ENCODE measurements at places on chromosomes 13 and 19.

- no peak for DNase-seq
These were observed 1241.9 kb downstream of the UQCRFS1 start for GRCh38 chr19:27971071-27971470.

DNA sequence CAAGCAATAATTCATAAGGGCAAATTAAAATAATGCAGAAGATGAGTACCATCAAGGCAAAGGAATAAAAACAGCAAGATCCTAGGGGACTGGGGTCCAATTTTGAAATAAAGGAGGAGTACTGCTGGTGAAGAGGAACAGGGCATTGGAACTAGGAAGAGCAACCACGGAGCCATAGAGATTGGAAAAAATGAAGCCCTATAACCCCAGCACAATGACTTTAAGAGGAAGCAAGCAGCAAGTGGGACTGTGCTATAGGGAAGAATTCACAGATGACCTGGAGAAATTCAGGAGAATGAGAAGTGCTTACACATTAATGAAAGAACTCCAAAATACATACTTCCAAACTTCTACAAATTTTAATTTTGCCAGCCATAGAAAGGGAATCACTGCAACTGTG lies 44.9 kb upstream of the ITM2B start:
- DNase-seq, result no peak

DNA sequence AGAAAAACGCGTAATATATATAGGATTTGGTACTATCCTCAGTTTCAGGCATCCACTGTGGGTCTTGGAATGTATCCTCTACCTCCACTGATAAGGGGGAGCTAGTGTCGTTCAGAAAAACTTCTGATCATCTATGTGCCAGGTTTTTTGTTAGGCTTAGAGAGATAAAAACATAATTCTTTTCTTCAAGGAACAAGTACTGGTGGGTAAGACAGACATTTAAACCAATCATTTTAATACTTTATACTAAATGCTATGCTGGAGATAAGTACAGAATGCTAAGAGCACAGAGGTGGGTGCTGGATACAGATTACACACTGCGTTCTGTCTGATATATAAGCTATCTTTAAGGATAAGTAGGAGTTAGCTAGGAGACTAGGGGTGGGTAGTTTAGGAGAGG lies 166.1 kb downstream of the PDS5B start:
- no peak for DNase-seq

- no peak for DNase-seq
These were observed 53.3 kb downstream of the CEBPG start for GRCh38 chr19:33426621-33427361.

DNA sequence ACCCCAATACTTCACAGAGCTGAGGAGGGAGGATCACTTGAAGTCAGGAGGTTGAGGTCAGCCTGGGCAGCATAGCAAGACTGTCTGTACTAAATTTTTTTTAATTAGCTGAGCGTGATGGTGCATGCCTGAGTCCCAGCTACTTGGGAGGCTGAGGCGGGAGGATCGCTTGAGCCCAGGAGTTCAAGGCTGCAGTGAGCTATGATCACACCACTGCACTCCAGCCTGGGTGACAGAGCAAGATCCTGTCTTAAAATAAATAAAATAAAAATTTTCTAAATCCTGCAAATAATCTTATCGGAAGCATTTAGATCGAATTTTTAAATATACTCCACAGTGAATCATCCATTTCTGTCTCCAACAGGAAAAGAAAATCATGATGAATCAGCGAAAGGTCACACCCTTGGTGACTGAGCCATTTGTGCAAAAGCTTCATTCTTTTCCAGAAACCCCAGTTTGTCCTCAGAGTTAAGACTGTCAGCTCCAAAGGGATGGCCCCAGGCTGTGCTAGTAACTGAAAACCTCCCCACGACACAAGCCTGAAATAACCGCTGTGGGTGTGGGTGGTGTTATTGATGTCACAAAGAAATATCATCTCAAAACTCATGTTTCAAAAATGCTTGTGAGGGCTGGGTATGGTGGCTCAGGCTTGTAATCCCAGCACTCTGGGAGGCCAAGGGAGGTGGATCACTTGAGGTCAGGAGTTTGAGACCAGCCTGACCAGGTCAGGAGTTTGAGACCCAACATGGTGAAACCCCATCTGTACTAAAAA lies 167.6 kb downstream of the PTPRS start:
- no peak for DNase-seq

DNA sequence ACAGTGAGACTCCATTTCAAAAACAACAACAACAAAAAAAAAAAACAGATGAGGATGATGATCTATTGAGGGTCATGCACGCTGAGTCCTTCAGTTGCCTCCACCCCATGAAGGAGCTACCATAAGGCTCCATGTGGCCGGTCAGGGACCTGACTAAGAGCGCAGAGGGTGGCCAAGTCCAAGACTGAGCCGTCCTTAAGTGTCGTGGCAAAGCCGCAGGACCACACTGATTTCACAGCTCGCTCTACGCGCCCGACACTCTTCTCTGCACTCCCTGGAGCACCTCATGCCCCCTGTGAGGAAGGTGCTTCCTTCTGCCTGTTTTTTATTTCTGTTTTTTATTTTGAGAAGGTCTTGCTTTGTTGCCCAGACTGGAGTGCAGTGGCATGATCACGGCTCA lies 12.3 kb downstream of the TTYH1 start:
- no peak for DNase-seq

Measured in germinal center (tissue), 1 donor.